ENCODE measurements at places on chromosomes 5 and 9.
A peak's percentile ranks its signal among the peaks of the same experiment; 100 is the strongest.

- DNase-seq: no peak
These were observed 733 bp downstream of the COL23A1 start for GRCh38 chr5:178589180-178590140.

DNA sequence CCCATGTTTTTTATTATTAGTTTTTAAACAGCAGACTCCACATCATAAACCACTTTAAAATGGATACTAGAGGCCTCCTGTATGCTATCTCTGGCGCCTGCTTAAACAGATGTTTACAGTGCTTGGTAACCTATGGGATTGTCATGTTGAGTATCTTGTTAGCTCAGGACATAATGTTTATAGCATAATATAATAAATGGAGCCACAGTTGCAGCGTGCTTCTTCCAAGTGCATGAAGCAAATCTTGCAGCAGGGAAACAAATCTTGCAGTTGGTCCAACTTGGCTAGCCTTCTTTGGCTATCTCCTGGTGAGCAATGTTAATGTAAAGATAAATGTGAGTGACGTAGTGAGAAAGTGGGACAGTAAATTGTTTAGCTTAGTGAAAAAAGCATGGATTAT lies 2.8 kb downstream of the GHR start:
- DNase-seq: no peak

DNA sequence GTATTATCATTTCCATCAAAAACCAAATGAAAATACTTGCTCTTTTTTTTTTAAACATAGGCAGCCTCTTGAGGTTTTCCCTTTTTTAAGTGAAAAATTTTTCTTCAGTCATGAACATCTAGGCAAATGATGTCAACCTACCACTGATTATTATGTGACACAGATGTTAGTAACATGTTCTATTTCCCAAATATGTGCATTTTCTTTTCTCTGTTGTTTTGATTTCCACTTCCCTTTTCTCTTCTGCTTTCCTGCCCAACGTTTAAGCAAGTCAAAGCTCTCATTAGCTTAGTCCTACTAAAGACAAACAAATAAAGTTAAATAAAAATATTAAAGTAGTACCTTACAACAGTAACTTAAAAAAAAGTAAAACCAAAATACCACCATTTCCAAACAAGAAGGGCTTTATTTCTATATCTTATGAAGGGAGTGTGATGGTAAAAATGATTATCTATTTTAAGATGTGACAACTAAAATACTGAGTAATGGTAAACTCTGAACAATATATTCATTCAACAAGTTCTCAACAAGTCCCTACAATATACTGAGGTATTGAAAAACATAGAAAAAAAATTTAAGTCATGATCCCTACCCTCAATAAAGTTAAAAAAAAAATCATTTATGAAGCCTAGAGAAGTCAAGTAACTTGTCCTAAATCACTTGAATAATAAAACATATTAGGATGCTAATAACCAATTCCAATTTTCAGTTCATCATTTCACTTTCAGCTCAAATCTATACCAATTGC lies 9.4 kb downstream of the SLC38A9 start:
- no peak for DNase-seq

GRCh38 chr9:97853844-97854695 lies 1.0 kb downstream of the FOXE1 start:
- DNase-seq: peak; percentile 41

GRCh38 chr9:120715389-120715924 lies 1.2 kb upstream of the MEGF9 start:
- DNase-seq: peak; percentile 56

GRCh38 chr5:88557881-88558280 lies 289.2 kb upstream of the TMEM161B start:
- DNase-seq: no peak

- DNase-seq: no peak
These were observed 198.8 kb downstream of the AUH start for GRCh38 chr9:91162784-91163443.

DNA sequence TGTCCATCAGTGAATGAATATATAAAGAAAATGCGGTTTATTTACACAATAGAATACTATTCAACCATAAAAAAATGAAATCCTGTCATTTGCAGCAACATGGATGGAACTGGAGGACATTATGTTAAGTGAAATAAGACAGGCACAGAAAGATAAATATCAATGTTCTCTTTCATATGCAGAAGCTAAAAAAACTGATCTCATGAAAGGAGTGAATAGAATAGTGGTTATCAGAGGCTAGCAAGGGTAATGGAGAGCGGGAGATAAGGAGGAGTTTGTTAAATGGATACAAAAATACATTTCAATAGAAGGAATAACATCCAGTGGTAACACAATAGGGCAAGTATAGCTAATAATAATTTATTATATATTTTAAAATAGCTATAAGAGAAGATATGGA lies 65.0 kb downstream of the AGTPBP1 start:
- DNase-seq: no peak

DNA sequence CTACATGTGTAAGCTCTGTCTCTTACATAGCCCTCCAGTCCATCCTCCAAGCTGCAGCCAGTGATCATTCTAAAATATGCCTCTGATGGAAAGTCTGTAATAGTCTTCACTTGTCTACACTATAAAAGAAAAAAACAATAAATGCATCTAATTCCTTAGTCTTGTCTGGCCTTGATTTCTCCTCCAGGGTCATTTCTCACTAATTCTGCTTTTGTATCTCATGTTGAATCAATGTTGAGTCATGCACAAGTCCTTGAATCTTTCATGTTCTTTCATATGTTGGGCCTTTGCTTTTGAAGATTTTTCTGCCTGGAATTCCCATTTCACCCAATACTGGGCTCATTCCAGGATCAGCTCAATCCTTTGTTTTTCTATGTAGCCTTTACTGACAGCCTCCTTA lies 121.1 kb upstream of the TRIM32 start:
- no peak for DNase-seq

DNA sequence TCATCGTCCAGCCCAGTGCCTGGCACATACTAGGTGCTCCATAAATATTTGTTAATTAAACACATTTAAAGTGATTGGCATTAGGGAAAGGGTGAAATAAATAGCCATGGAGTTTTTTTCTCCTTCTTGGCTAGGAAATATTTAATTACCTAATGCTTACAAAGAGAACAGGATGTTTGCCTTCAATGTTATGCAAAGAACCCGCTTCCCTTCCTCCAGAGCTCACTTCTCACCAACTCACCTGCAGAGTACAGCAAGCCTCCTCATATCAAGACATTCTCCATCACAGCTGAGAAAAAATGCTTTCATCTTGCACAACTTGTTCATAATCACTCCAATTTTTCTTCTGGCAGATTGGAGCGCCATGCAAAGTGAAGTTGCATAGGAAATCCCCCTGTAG lies 161.7 kb upstream of the STK32A start:
- no peak for DNase-seq

- DNase-seq: no peak
These were observed 4.0 kb downstream of the GADD45G start for GRCh38 chr9:89608641-89609335.

- DNase-seq: no peak
These were observed 38.2 kb downstream of the CXXC5 start for GRCh38 chr5:139686356-139686705.

GRCh38 chr9:69279084-69279731 lies 45.8 kb upstream of the ENTREP1 start:
- DNase-seq: no peak

GRCh38 chr5:43168175-43168574 lies 23.9 kb upstream of the NIM1K start:
- no peak for DNase-seq

DNA sequence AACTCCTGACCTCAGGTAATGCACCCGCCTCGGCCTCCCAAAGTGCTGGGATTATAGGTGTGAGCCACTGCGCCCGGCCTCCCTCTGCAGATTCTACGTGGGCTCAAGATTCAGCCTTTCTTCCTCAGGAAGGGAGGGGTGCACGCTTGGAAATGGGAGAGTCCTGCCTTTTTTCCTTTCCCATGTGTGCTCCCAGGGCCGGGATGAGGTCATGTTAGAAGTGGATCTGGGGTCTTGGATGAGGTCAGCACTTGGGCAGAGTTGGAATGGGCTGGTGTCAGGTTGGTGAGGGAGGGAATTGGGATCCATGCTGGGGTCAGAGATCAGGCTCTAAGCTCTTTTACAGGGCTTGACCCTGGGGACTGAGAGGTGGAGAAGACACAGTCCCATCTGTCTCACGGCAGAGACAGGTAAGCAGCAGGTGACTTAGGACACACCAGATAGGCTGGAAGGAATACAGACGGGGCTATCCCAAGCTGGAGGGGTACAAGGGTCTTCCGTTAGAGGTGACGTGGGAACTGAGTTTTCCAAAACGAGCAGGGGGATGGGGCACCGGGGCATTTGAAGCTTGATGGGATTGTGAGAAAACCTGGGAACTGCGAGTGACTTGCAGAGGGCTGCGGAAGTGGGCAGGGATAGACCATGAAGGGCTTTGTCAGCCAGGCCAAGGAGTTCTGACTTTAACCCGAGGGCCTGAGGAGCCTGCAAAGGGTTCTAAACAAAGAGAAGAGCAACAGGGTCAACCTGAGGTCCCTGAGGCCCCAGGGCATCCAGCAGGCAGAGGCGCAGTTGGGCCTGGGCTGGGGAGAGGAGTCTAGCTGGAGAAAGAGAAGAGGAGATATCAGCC lies 1.8 kb upstream of the AQP7 start:
- no peak for DNase-seq

DNA sequence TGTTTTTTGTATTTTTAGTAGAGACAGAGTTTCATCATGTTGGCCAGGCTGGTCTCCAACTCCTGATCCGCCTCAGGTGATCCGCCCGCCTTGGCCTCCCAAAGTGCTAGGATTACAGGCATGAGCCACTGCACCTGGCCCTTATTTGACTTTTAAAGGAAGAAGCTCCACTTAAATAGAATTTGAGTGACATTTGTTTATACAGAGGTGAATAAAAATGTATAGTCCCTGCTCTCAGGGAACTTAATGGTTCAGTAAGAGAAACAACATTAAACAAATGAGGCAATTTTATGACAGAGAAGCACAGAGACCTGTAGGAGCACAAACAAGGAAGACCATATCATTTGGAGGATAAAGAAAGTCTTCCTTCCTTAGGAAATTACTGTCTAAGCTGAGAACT lies 65.7 kb downstream of the C9orf152 start:
- no peak for DNase-seq

DNA sequence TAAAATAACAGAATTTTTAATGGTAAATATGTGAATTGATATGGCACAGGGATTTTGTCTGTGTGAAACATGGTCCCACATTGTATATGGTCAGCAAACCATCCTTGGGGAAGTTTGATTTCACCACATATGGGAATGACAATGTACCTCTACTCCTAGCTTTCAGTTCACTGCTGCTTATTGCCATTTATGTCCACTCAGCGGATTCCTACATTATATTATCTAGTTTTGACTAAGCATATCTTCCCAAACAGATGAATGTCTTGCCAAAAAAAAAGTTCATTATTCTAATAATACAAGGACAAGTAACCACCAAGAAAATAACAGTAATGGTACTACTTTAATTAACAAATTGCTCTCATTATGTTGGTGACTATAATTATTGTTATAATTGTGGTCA lies 1521.6 kb downstream of the MAT2B start:
- DNase-seq: no peak

GRCh38 chr9:91316093-91316492 lies 45.6 kb downstream of the AUH start:
- DNase-seq: no peak

- no peak for DNase-seq
These were observed 86.5 kb upstream of the ARRDC3 start for GRCh38 chr5:91469517-91470165.

- no peak for DNase-seq
These were observed 292.6 kb upstream of the DAB2 start for GRCh38 chr5:39717176-39717897.

- no peak for DNase-seq
These were observed 123.7 kb downstream of the EDIL3 start for GRCh38 chr5:84260939-84261338.

DNA sequence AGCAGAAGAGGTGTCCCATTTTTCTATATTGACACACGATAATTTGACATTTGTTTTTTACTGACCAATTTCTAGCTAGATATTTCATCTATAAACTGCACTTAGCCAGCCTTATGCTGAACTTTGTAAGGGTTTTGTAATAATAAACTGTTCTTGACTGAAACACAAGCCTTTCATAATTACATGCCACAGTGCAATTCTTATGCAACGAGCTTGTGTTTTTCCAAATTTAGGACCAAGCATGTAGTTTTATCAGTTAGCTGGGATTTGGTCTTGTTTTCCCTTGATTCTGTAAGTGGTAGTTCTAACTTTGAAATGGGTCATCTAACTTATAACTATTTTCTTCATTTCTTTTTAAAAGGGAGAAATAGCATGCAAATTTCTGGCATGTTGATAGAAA lies 1.3 kb upstream of the LURAP1L start:
- DNase-seq: no peak

GRCh38 chr5:61969347-61969746 lies 336.7 kb upstream of the KIF2A start:
- no peak for DNase-seq

DNA sequence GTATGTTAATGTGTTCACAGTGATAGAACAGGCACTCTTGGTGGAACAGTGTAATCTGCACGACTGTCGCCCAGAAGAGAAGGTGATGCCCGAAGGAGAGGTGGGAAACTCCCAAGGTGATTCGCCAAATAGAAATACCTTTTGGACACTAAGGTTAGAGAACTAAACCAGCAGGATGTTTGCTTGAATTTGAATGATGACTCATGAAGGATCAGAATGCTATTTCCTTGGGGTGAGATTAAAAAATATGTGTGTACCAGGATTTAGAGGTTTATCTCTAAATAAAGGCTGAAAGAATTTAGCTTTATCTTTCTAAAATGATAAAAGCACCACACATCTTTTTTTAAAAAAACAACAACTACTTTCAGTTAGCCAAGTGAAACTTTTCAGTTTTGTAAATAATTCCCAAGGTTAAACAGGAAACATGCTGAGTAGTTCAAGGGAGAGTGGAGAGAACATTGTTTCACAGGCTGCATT lies 297.4 kb upstream of the TAS2R1 start:
- DNase-seq: no peak
